ENCODE measurements at places on chromosomes 5 and 9.

GRCh38 chr5:43386960-43387362, 25.2 kb downstream of the CCL28 start:
- no peak for DNase-seq

GRCh38 chr5:157821822-157822622, 36.9 kb downstream of the CLINT1 start:
- DNase-seq = no peak

DNA sequence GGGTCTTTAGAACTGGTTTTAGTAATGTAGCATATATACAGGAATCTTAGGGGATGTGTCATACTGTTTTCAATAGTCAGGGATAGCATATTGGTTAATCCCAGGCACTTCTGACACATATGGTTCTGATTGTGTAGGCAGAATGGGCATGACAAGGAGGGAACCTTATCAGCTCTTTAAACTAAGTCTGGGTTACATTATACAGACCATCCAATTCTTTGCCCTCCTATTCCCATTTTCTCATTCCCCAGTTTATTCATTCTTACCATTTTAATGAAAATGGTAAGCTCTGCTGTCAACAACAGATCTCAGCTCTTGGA, 85.1 kb downstream of the NDUFAF2 start:
- DNase-seq = no peak

GRCh38 chr5:60371065-60371464, 328.9 kb downstream of the DEPDC1B start:
- no peak for DNase-seq

DNA sequence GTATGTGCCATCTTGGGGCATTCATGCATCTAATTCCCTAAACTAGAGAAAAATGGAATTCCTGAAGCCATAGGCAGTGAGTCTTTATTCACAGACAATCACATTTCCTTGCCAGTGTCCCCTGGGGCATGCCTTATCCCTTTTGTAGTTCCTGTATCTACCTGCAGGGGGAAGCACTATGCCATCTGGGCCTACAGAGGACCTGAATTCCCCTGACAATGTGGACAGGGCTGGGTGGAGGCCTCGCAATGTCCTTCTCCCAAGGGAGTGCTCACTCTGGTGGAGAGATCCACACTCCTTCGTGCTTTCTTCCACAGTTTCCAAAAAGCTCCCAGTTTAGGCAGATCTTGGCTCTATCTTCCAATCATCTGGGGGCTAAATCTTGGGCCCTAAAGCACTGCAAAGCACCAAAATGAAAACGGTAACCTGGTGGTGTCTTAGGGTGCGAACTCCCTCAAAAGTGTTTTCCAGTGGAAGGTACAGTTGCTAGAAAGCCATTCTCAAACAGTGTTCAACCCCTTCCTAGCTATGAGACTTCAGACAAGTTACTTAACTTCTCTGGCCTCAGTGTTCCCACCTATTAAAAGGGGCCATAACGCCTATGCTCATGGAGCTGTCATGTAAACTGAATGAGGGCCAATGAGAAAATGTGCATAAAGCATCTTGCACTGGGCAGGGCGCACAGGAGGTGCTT, 17.5 kb downstream of the WHRN start:
- DNase-seq = no peak

GRCh38 chr9:92636627-92637026, 33.3 kb downstream of the IPPK start:
- no peak for DNase-seq

DNA sequence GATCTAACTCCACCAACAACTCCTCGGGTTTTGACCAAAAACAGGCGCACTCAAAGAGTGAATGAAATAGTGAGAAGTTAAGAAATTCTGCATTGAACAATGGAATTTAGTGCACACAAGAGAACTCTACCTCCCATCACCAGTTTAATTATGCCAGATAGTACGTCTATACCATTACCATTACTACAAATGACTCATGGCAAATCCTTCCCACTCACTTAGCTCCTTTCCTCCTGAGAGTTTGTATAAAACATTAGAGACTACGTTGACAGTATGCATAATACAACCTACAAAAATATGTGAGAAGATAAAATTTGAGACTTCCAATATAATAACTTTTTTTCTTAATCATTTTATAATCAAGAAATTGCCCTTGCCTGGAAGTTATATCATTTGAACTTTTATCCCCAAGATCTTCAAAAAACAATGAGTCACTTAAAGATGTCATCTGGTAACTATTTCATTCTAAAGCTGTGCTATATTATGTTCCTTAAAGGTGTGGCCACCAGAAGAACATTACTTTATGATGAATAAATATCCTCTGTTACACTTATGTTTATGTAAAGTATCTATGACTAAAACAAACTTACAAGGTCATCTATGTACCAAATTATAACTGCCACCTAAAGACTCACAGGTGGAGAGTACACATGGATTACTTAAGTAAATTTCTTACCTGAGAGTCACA, 297.9 kb upstream of the PTGER4 start:
- DNase-seq = no peak

- no peak for DNase-seq
These were observed 61.7 kb upstream of the TAF11L2 start for GRCh38 chr5:17436350-17436749.

DNA sequence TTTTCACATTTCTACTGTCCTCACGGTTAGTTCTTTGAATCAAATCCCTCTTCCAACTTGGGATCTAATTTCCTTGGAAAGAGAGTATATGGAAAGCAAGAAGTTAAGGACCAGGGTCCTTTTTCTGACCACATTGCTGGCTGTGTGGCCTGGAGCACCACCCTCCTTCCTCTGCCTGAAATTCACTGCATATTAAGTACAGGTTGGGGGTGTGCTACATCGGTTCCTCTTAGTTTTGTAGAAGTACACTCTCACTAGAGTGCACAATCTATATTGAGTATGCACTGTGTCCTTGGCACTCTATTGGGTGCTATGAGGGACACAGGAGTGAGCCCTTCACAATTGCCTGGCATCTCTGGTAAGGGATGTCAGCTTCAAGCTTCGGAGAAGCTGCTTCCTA, 53.8 kb upstream of the KLF9 start:
- no peak for DNase-seq

GRCh38 chr9:83239747-83240146, 176.8 kb upstream of the RASEF start:
- DNase-seq = no peak

DNA sequence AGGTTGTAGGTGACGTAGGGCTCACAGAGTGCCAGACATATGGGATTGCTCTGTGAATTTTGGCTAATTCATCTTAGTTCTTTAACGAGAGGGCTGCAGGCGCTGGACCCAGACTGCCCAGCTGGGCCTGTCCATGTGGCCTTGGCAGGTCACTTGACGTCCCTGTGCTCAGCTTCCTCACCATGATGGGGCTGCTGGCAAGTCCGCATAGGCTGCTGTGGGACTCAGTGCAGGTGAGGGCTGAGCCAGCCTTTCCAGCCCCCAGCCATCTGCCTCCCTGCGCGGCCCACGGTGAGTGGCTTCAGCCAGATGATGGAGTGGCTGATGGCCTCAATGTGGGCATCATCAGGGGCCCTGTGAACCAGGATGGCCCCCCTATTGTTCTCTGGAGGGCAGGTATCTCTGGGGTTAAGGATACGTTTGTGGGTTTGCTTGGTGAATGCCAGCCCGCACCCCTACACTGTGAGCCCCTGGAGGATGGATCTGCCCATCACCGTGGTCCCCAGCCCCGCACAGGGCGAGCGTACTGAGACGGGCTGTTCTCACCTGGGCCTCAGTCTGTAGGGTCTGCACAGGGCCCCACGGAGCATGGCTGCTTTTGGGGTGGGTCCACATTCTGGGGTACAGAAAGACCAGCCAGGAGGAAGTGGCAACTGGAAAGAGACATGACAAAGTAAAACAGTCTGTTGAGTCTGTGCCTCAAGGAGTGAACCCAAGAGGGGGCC, 3.7 kb downstream of the CARD19 start:
- DNase-seq = no peak

GRCh38 chr5:67996596-67996995, 219.0 kb upstream of the PIK3R1 start:
- no peak for DNase-seq

DNA sequence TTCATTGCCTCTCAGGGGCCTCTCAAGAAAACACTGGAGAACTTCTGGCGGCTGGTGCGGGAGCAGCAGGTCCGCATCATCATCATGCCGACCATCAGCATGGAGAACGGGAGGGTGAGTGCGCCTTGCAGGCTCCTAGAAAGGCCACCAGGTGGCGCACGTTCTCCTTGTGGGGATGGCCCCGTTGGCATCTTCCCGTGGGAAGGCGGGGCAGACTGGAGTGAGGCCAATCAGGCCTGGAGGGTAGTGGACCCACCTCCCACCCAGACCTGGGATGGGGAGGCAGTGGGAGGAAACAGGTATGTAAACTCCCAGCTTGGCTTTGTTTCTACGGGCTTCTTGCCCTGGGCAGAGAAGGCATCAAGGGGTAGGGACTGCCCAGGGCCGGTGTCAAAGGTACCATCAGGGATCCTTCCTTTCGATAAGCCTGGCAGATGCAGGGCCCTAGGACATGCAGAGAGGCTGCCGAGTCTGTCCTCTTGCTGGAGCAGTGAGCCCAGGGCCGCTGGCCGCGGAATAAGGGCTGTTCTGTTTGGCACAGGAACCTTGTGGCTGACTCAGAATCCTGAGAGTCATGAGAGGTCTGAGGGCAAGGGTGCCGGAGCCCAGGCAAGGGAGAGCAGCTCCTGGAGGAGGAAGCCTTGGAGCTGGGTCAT, 18.9 kb upstream of the SPTLC1 start:
- peak; percentile 58 for DNase-seq

GRCh38 chr5:91742550-91742949, 359.4 kb upstream of the ARRDC3 start:
- no peak for DNase-seq

DNA sequence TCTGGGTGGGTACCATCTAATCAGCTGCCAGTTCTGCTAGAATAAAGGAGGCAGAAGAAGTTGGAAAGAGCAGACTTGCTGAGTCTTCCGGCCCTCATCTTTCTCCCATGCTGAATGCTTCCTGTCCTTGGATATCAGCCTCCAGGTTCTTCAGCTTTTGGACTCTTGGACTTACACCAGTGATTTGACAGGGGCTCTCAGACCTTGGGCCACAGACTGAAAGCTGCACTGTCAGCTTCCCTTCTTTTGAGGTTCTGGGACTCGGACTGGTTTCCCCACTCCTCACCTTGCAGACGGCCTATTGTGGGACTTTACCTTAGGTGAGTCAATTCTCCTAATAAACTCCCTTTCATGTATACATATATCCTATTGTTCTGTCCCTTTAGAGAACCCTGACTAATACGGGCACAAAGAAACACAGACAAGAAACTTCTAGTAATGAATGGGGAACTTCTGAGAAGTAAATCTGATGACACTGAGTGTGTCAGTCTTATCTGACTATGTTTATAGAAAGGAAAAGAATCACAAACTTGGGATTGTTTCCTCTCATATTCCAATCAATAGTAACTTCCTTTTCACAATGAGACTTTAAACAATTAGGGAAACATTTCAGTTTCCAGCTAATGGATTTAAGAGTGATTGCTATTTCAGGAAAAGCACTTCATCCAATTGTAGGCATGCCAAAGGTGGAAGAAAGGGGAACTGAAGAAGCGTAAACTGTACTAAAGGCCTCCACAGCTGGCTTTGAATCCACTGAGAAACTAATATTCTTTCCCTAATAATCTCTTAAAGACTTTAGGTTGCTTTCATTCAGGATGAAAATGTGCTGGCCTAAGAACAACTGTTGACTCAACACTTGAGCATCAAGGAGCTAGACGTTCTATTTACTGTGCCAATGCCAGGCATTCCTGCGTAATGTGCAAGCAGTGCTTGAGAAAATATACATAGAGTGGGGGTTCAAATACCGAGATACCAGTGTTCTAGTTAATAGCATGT, 127.9 kb upstream of the PTGER4 start:
- DNase-seq = no peak

DNA sequence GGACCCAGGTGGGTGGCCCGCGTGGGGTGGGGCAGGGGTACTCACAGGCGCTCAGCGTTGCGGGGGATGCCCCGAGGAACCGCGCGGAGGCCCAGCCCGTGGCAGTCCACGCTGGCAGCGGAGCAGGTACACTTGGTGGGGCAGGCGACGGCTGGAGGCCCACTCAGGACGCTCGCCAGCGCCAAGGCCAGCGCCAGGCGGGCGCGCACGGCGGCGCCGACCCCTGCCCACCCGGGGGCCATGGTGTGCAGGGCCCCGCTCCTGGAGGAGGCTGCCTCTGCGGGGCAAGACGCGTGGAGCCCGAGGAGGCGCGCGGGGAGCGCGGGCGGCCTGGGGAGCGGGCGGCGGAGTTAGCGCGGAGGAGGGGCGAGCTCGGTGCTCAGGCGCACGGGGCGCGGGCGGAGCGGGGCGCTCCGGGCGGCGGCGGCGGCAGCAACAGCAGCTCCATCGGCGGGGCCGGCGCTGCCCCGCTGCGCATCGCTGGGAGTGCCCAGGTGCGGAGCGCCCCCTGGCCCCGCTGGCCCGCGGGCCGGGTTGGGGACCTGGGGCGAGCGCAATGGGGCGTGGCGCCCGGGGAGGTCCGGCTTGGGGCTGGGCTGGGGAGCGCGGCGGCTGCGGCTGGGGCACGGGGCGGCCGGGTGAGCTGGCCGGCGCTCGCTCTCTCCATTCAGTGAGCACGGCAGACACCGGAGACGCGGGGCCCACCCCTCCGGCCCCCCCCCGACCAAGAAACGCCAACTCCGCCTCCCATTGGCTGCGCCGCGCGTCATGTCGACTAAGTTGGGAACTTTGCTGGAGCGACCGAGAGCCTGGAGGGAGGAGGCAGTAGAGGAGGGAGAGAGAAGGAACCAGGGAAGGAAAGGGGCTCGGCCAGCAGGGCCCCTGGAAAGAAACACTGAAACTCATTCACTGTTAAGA, at the start of gene SLIT3:
TSS of gene SLIT3 (minus strand) at position 672 of the 918 bp plus-strand sequence. CDS start at position 242, 430 bp downstream.
- DNase-seq = no peak

DNA sequence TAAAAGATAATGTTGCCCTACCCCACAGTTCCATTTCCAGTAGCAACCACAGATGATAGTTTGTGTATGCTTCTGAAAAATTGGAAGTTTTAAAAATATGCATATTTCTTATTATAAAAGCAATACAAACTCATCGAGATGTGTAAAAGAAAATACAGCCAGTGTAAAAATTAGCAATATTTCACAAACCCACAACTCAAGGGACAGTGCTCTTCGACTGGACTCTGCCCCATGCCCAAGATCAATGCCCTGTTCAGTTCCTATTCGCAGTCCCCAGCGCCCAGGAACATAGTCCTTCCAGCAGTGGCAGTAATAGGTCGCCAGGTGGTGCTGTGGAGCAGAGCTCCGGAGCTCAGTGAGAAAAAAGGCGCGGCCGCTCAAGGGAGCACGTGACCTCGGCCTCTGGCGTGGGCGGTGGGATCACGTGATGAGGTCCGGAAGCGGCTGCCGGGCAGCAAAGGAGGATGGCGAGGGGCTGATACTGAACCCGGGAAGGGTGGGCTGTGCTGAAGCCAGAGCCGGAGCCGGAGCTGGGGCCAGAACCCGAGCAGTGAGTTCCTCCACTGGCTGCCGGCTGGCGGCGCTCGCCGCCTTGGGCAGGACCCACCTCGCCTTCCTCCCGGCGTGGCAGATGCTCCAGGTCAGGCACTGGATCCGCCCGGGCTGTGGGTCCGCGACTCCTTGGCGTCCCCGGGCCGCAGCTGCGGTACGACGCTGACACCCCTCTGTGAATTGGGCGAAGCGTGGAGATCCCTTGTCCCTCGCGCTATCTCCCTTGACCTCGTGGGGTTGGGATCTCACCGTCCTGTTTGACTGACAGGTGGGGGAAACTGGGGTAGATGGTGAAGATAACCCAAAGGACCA, at the start of gene SLC36A1:
TSS of gene SLC36A1 (plus strand) at position 430 of the 864 bp plus-strand sequence. CDS start 11,190 bp downstream, outside the sequence.
- peak; percentile 93 for DNase-seq

- DNase-seq = no peak
These were observed 29.3 kb upstream of the RFK start for GRCh38 chr9:76423216-76424177.

- DNase-seq = no peak
These were observed 67.3 kb upstream of the CDH10 start for GRCh38 chr5:24712047-24712446.

- peak; percentile 45 for DNase-seq
These were observed at the start of gene SNX30 for GRCh38 chr9:112750016-112750763. TSS of gene SNX30 (plus strand) at chr9:112750760. CDS start at chr9:112751002, 242 bp downstream.

GRCh38 chr9:21611891-21612290, 129.8 kb upstream of the IFNE start:
- no peak for DNase-seq

Measured in stimulated activated CD4-positive, alpha-beta T cell treated with anti-CD3 and anti-CD28 coated beads, Interleukin-12 subunit alpha, Interleukin-12 subunit beta, amount 100 ng/mL, for 24 hours (primary cell).